NCI-H2029 treated with DMSO at 0.1 percent for 48 hours (cell line): ENCODE measurements at places on chromosomes 7 and 10.

DNA sequence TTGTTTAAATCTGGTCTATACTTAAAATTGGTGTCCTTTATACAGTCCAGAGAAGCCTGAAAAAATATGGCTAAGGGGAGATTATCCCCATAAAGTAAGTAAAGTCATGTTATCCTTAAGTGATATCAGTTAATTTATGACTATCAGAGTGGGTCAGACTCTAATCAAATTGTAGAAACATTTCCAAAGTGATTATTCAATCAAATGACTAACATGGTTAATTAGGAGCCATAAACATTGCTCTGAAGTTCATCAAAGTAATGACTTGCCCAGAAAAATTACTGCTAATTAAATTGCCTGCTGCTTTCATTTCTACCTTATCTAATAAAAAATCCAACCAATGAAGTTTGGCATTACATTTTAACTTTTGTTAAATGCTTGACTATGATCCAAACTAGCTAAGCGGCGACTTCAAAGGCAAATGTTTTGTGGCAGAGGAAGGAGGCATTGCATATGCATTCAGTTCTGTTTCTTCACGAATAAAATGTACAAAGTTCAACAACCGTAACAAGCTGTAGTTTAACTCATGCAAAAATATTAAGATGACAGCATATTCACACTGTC is 76.7 kb downstream of the ETV1 start:
- DNase-seq: no peak

GRCh38 chr10:128209862-128210214 is 83.6 kb upstream of the MKI67 start:
- no peak for DNase-seq

- no peak for DNase-seq
These were observed 116.3 kb upstream of the GDF10 start for GRCh38 chr10:47183704-47184041.

DNA sequence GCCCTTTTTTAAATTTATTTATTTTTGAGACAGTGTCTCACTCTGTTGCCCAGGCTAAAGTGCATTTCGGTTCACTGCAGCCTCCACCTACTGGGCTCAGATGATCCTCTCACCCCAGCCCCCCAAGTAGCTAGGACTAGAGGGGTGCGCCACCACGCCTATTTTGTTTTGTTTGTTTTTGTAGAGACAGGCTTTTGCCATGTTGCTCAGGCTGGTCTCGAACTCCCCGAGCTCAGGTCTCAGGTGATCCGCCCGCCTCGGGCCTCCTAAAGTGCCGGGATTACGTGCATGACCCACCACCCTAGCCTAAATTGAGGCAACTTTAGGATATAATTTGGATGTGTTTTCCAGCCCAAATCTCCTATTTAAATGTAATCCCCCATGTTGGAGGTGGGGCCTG is 805 bp downstream of the ZNF736 start:
- DNase-seq: no peak

DNA sequence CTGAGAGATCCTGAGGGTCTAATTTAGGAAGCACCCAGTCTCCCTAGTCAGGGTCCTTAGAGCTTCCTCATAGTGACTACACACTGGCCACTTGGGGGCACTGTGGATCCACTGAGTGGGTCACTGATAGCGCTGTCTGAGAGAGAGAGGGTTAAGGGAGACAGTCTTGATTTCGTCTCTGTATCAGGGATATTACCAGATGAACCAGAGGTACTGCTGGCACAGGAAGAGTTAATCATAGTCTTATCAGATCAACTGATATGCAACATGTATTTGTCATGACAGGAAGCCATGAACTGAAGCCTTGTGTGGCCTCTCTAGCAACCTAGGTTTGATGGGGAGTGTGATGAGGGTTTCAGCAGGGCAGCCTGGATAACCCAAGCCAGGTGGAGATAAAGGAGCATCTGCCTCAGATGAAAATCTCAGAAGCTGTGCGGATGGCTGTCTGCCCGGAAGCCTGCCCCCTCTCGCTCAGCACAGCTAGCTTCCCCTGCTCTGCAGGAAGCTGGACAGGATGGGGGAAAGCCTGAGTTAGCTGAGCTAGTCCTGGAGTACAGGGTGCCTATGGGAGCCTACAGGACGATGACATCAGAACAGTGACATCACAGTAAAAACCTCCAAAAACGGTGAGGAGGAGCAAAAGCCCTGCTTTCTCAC is 214.0 kb upstream of the PRSS1 start:
- DNase-seq: no peak

GRCh38 chr7:150967349-150967748 is 10.8 kb downstream of the KCNH2 start:
- peak; percentile 8 for DNase-seq

DNA sequence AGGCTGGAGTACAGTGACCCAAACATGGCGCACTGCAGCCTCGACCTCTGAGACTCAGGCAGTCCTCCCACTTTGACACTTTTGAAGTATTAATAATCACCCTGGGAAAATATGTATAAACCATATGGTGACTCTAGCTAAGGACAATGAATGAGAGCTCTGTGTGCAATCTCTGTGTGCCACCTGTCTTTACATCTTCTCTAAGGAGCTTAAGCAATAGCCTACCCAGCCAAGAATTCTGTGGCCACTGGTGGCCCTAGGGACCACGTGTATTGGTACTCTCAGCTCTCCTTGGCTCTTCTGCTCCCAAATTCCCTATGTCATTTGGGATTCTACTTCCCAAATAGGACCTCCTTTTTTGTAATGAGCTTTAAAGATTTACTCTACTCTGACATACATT is 23.7 kb downstream of the FGF8 start:
- DNase-seq: no peak

DNA sequence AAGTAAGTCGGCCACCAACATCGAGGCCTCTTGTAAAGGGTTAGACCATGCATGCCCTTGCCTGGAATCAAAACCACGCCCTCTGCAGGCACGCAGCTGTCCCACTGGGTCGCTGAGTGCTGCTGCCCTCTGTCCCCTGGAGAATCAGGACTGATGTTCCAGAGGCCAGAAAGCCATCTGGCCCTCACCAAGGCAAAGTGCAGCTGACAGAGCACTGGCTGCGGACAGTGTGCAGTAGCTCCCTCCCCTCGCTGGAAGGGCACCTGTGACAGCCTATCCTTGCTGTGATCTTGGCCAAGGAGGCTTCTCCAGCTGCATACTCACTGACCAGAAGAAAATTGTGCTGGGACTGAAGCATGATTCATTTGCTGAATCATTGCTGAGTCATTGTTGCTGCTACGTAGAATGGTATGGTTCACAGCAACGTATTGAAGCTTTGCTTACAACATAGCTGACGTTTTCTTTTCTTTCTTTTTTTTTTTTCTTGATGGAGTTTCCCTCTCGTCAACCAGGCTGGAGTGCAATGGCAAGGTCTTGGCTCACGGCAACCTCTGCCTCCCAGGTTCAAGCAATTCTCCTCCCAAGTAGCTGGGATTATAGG is 30.4 kb downstream of the DDC start:
- DNase-seq: no peak

DNA sequence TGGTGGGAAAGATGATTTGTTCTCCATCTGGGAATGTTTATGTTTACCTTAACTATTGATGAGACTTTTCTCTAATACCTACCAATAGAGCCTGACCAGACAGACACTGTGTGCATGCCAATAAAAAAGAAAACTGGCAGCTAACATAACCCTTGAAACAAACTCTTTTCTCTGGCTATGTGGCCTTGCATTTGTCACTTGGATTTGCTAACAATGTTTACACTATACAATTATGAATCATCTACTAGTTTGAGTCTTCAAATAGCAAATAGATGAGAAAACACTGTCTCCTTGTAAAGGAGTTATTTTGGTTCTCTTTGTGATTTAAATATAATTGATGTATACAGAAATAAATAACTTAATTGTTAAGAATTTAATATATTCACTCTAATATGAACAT is 273.1 kb downstream of the SEMA3D start:
- DNase-seq: no peak

- DNase-seq: no peak
These were observed 447.1 kb upstream of the MKI67 start for GRCh38 chr10:128573281-128573845.

GRCh38 chr10:46293832-46294640 is 7.2 kb downstream of the ANTXRL start:
- DNase-seq: no peak

- no peak for DNase-seq
These were observed 277.0 kb upstream of the SHH start for GRCh38 chr7:156089222-156089621.

GRCh38 chr10:3783682-3784432 is 1.2 kb downstream of the KLF6 start:
- peak; percentile 85 for DNase-seq

DNA sequence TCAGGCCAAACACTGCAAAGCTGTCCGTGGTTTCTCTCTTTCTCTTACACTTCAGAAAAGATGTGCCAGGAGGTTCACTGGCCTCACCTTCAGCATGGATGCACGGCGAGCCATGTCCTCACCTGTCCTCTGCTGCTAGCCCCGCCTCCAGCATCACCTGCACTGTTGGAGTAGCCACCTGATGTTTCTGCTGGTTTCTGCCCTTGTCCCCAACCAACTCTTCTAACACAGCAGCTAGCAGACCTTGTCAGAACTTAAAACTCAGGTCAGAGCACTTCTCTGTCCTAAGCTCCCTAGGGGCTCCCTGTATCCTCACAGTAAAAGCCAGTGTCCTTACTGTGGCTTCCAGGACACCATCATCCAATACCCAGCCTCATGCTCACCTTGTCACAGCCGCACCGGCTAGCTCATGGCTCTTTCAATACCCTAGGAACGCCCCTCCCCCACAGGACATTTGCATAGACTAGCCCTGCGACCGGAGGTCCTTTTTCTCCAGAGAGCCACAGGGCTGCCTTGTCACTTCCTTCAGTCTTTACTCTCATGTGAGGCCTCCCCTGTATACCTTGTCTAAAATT is 15.2 kb downstream of the PALD1 start:
- no peak for DNase-seq

GRCh38 chr10:44384601-44385025 is 284 bp downstream of the CXCL12 start:
- DNase-seq: no peak

- DNase-seq: no peak
These were observed 29.4 kb downstream of the CFAP46 start for GRCh38 chr10:132912713-132913558.

- DNase-seq: no peak
These were observed 88.3 kb downstream of the BAMBI start for GRCh38 chr10:28765641-28766040.

GRCh38 chr7:123604739-123605138 is 3.1 kb downstream of the ASB15 start:
- no peak for DNase-seq

DNA sequence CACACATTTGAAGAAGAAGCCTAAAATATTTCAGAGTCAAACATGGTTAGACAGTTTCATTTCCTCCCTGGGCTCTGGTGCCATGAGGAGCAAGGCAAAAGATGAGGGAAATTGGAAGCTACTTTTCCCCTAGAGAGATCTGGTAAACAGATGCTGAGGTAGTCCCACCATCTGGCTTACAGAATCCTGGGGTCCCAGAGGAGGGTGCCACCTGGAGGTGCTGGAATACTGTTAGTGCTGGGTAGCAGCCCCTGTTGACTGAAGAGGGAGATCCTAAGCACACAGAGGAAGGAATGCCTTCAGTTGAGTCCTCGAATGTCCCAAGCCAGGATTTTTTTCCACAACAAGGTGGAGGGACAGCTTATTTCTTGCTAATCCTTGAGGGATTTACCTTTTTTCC is 160.1 kb downstream of the FZD1 start:
- no peak for DNase-seq

DNA sequence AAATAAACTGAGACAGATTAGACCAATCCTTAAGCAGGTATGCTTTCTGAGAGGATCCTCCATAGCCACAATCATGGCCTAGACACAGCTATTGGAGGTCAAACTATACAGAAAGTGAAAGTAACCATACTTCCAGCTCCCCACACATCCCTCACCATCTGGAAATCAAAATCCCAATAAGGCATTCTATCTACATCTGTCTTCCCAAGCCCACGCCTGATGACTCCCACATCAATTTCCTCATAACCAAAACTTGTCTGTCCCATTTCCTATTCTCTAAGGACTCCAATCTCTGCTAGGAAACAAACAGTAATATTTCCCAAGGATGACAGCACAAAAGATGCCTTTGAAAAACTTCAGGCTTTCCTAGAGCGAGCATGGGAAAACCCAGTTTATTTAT is 247.3 kb upstream of the HPS1 start:
- no peak for DNase-seq

- DNase-seq: no peak
These were observed 31.4 kb upstream of the FAM133B start for GRCh38 chr7:92621561-92622023.

GRCh38 chr7:41977151-41977651 is 259.8 kb downstream of the GLI3 start:
- DNase-seq: no peak

DNA sequence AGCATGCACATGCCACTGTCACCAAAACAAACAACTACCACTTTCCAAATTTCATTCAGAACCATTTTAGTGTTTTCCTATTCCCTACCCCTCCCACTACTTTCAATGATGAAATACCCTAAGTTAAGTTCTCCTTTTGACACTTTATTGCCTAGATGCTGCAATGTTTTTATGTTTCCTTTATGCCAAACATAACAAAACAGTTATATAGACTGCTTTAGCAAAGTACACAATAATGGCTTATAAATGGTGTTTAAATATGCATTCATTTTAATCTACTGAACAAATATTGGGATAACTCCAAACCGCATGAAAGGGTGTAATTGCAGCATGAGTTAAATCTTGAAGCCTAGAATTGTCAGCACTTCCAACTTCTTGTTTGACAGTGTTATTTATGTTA is 69.2 kb downstream of the PHYHIPL start:
- no peak for DNase-seq

GRCh38 chr7:12297283-12298108 is 86.4 kb downstream of the TMEM106B start:
- no peak for DNase-seq

DNA sequence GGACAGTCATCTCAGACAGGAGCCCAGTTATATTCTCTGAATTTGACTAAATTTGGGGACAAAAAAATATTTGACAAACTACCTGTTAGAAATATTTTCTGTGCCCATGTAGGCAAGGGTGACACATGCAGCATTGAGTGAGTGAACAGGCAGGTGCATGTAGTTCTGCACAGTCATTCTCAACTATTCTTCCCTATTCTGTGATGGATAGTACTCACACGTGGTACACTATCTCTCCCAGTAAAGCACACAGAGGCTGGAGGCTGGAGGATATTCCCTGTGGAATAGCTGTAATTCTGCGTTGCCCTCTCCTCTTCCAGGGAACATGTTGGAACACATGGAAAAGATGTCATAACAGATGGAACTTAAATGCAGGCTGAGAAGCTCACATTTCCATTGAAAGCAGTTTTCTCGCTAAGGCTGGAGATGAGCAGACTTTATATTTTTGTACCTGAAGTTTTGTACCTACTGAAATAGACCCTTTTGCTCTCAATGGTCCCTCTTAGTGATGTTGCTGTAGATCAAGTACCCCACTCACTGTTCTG is 75.0 kb downstream of the GPR141 start:
- DNase-seq: no peak

DNA sequence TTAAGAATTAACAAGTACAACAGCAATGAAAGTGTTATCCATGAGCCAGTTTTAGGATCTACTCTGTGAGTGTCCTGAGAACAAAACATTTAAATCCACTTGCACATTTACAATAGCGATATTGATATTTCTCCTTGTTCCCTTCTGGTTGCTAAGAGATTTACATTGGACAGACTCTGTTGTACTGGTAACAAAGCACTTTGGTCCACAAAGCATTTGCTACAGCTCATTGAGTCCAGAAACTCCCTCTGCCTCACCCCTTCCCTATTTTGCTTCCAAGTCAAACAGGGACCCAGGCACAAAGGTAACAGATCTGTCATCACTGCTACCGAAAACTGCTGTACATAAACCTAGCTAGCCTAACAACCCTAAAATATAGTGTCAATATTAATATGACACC is 2.1 kb downstream of the ANK3 start:
- peak; percentile 44 for DNase-seq

GRCh38 chr7:113207441-113207840 is 89.1 kb upstream of the SMIM30 start:
- DNase-seq: no peak
